ENCODE measurements at places on chromosomes 13 and 19.

DNA sequence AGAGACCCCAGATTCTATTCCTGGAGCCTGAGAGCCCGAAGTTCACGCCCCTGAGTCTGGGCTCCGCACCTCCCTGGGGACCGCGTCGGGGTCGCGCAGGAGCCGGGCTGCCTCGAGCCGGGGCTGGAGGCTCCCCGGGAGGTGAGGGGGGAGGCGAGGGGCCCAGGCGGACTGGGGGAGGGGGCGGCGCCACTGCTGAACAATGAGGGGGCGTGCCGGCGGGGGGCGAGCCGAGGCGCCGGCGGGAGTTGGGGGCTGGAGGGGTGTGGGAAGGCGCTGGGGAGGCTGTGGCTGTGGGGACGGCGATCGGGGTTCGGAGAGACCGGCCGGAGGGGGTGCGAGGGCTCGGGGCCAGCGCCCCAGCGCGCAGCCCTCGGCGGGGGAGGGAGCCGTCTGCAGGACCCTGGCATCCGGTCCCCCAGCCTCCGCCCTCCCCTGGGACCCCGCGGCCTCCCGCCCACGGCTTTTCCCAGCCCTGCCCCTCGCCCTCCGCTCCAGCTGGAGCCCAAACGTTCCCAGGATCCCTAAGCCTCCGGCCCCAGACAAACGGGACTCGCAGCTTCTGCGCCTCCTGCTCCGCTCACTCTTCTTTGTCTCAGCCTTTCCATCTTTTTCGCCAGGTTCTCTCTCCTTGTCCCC, 922 bp downstream of the PLEKHG2 start:
- DNase-seq, result no peak

GRCh38 chr13:37403776-37404527, 194.6 kb downstream of the POSTN start:
- no peak for DNase-seq

GRCh38 chr13:94318418-94318817, 161.1 kb downstream of the DCT start:
- no peak for DNase-seq

GRCh38 chr13:50594276-50595051, 249.0 kb downstream of the DLEU7 start:
- no peak for DNase-seq

DNA sequence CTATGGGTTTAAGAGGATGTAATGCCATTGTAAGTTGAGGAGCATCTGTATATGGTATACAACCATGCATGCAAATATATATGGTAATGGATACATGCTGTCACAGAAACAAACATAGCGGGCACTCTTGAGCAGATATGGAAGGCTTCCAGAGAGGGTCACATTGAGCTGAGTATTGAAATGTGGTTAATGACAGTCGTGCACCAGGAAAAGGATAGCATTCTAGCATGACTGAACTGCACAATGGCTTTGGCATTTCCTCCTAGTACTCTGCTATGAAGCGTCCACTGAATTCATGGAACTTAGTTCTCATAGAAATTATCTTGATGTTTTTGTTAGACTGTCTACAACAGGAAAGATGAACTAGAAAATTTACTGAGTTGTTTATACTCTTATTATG, 25.2 kb downstream of the DGKH start:
- DNase-seq, result no peak

GRCh38 chr19:16025108-16026101, 50.9 kb upstream of the TPM4 start:
- DNase-seq, result no peak

DNA sequence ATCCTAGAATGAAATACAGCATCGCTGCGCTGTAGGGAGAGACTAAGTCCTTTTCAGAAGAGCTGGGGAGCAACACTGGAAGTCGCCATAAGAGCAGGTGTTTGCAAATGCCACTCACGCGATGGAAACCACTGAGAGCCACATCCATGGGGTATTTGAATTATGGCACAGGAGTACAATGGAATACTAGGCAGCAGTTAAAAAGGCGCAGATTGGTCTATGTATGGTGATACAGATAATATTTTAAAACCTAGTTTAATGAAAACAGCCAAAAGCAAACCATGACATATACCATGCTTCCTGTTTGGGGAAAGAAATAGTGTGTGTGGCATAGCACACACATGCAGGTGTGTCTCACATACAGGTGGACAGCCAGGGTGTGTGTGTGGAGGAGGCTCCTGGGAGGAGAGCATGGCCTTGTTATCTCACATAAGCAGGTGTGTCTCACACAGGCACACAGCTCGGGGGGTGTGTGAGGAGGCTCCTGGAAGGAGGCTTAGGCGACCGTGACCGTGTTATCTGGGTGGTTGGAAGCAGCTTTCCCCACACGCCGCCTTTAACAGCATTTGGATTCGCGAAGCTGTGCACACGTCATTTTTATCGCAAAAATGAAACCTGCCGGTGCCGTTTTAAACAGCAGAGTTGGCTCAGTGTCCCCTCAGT, 33.6 kb downstream of the ADPRHL1 start:
- DNase-seq, result no peak

GRCh38 chr19:33740811-33741396, 55.8 kb upstream of the KCTD15 start:
- DNase-seq, result no peak

DNA sequence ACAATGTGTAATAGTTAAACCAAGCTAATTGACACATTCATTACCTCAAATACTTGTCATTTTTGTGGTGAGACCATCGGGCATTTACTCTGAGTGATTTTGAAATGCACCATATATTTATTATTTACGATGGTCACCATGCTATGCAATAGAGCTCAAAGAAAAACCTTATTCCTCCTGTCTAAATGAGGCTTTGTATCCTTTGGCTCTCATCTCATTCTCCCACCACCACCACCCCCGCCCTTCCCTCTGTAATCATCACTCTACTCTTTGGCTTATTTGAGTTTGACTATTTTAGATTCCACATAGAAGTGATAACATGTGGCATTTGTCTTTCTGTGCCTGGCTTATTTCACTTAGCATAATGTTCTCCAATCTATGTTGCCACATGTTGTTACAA, 124.9 kb downstream of the CYSLTR2 start:
- DNase-seq, result no peak

DNA sequence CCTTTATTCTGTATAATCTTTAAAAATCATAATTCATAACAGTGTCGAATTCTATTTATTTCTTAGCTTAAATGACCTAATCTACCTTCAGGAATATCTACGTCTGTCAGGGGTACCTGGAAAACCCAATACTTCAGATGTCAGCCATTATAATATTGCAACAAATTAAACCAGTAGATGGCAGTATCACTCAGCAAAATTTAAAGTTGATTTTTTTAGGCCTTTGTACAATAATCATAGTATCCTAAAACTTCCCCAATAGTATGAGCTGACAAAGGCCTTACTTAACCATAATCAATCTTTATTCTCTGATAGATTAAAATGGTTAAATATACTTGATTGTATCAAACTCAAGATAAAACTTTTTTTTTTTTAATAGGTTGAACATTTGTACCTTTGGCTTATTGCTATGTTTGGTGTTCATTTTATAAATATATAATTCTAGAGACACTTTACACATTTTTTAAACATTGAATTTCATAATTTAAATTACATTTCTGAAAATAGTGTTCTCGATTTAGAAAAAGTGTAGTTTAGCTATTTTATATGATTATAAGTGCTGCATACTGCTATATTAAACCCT, 830.2 kb upstream of the SPRY2 start:
- no peak for DNase-seq

DNA sequence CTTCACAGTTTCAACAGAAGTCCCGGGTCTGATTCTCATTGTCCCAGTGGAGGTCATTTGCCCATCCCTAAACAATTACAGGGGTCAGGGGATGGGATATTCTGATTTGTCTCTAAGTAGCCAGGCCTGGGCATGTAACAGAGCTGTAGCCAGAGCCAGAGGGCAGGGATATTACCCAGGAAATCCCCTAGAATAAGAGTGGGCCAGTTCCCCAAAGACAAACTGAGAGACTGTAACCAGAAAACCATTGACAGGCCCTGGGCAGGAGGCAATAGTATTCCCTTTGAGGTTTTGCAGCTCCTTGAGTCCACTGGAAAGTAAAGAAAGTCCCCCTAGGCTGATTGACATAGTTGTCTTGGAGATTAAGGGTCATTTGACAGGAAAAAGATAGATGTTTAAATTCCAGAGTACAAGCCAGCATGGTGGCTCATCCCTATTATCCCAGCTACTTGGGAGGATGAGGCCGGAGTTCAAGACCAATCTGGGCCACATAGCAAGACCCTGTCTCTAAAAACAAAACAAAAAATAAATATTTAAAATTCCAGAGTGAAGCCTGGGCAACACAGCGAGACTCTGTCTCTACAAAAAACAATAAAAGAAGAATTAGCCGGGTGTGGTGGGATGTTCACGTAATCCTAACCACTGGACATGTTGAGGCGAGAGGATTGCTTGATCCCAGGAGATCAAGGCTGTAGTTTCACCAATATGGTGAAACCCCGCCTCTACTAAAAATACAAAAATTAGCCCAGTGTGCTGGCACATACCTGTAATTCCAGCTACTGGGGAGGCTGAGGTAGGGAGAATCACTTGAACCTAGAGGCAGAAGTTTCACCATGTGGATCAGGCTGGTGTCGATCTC, 1.9 kb upstream of the SDHAF1 start:
- no peak for DNase-seq

DNA sequence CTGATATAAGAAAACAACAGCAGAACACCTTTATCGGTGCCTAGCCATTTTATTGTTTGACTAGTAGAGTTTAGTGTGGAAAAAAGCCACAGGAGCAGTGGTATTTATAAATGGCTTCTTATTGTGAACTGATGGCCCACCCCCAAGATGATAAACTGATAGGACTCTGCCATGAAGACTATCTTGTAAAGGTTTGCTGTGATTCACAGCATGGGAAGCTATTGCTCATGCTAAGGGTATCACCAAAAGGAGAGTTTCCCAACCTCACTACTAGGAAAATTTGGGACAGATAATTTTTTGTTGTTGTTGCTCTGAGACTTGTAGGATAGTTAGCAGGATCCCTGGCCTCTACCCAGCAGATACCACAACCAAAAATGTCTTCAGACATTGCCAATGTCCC, 12.0 kb upstream of the SLC7A1 start:
- DNase-seq, result no peak

- DNase-seq, result no peak
Observed at GRCh38 chr13:39403106-39403505, 199.9 kb downstream of the LHFPL6 start.

DNA sequence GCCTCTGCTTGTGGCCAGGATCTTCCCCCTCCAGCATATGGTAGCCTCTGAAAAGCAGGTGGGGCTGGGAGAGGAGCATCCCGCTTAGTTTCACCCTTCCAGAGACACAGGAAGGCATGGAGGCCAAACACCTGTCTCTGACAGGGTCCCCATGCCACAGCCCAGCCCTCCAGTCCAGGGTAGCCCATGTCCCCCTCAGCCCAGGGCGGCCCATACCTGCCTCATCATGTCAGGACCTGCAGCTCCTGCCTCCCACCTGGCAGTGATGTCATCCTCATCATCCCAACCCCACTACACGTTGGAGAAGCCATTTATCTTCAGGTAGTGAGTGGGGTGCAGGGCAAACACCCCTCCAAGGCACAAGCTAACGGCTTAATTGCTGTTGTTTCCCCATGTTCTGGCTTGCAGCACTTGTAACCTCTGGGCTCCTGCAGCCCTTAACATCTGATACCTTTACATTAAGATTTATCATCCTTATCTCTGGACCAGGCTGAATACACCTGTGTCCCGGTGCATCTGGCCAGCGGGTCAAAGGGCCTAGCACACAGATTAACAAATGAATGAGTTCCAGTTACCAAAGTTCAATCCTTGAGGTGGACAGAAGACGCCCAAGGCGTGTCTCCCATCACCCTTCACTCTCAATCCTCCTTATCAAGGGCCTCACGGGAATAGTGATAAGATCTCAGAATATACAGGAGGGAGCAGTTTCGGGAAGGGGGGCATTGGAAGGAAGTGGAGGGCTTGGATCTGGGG, 22.2 kb downstream of the ZNF175 start:
- no peak for DNase-seq

DNA sequence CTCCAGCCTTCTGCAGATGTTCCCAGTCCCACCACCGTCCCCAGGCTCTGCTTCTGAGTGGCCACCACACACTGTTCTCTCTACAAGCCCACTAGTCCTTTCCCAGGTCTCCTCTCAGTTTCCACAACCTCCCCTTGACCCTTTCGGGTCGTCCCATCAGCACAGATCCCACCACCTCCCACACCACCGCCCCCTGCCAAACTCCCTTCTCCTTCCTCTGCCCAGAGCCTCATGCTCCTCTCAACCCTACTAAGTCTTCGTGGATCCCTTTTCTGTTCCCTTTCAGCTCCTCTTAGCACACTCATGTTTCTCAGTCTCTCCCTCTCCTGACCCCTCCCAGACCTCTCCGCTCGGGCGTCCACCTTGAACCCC, 1.9 kb downstream of the NAPA start:
- DNase-seq, result no peak

DNA sequence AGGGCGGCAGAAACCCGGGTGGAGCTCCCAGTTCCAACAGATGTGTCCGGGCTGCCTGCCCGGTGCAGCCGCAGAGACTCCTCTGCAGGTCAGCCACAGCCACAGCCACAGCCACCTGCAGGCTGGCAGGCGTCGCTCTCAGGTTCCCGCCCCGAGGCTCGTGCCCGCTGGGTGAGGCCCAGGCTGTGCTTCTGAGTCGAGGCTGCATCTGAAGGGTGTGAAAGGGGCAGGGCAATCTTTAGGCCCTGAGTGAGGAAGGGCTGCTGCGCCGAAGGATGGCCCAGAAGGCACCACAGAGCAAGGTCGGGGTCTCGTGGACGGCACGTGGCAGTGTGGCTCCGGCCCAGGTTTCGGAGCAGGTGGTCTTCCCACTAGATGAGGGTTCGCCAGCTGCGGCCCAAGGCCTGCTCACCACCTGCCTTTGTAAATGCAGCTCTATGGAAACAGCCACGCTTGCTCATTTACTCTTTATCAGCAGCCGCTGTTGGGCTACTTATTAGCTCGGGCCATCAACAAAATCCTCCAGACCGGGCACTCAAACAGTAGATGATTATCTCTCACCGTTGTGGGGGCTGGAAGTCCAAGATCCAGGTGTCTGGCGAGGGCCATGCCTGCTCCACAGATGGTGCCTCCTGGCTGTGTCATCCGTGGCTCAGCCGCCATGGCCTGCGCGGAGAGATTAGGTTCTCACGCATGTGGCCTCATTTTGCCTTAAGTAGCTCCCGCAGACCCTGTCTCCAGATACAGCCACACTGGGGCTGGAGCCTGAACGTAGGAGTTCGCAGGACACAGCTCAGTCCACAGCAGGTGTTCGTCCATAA, 40.3 kb upstream of the TFDP1 start:
- DNase-seq, result no peak

- no peak for DNase-seq
Observed at GRCh38 chr19:15587663-15588062, 27.4 kb upstream of the CYP4F8 start.

- no peak for DNase-seq
Observed at GRCh38 chr13:45490068-45490467, 25.3 kb downstream of the COG3 start.
